T-helper 22 cell (primary cell): ENCODE measurements at places on chromosomes 5 and 9.

- DNase-seq, result no peak
Measured at GRCh38 chr5:126508962-126509279, 85.7 kb downstream of the GRAMD2B start.

DNA sequence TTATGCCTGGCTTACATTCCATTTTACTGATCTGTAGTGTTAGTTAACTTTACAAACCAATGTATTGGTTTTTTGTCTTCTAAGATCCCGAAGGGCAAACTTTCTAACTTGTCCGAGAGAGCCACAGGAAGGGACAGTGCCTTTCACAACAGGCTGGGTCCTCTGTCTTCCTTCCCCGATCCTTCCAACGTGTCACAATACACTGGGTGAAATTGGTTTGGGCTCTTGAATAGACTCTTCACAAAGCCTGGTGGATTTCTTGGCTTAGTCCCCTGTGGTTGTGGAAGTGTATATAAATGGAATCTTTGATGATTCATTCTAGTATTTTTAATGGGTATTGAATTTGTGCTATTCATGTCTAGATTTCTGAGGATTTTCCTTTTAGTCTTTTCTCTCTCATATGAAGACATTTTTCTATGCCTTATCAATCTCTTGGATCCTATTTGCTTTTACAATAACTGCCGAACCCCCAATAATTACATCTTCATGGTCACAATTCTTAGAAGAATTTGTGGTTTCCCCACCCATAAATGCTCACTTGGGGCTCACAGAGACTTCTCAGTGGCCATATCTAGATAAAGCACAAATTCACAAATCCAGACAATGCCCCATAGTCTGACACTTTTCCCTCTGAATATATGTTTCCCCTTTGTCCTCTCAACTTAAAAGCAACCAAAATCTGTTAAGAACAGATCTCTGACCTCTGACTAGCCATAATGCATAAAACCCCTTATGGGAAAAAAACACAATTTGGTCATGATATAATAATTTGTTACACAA, 107.7 kb downstream of the MTRR start:
- no peak for DNase-seq

DNA sequence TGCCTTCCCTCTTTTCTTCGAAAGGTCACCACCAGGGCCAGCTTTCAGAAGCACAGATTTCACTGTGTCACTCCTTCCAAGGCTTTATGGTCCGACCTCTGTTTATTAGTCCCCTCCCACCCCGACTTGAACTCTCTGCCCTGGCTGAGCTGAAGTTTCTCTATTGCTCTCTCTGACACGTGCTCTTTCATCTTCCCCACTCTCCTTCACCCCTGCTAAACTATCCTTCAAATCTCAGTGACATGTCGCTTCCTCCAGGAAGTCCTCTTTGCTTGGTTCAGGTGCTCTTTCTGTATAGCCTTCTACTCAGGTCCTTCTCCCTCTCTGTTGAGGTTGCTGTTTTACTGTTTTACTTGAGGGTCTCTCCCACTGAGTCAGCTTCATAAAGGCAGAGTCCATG, 64.4 kb downstream of the ARHGEF37 start:
- no peak for DNase-seq

GRCh38 chr5:95704150-95704549, 21.4 kb upstream of the SPATA9 start:
- DNase-seq, result no peak

DNA sequence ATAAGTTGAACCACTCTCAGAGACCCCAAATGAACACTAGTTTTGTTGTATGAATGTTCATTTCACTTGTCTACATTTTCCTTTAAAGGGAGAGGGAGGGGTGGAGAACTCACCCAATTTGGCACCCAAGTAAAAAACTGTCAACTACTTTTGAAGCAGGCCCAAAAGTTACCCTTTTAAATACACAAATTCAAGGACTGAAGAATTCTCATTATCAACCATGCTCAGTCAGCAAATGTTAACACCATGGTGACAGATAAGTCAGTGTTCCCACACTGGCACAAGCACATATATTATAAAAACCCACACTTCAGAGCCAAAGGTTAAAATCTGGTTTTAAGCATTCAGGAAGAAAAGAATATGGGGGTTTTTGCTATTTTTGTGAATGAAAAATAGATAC, 31.6 kb downstream of the CSNK1A1 start:
- no peak for DNase-seq

DNA sequence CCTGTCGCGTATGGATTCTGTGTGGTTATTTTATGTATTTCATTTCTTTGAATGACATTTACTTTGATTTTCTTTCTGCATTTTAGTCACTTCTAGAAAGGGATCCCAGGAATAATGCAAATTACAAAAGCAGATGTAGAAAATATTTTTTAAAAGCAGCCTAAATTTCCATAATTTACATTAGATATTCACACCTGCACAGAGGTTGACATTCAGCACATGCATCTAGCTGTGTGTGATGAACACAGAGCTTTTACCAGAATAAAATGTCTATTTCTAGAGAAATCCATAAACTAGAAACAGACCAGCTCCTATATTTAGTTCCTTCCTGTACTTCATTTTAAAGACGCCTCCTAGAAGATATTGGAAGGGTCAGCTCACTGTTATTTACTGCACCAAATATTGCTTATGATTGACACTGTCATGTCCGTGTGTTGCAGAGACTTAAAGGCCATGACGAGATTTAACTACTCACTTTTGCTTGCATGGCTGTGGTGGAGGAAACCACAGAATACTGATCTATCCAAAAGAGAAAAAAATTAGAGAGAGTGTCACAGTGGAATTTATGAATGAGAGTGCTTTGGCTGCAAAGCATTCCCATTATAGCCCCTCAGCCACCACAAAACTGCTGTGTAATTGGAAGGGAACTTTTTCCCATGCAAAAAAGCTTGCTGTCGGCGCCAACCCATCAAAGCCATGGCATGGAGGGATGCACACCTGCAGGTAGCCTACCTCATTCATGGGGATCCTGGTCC, 58.1 kb downstream of the EBF1 start:
- no peak for DNase-seq

GRCh38 chr5:61148515-61148914, 13.8 kb downstream of the SMIM15 start:
- no peak for DNase-seq
